Epithelial cell of umbilical artery (primary cell): ENCODE measurements at places on chromosomes 7 and 10. TPM values are rescaled to one million over a fixed set of nuclear protein-coding genes. Genes with fewer than 3 reads are reported as not detected.

The CALML5 gene
- not detected in 2 replicates for total RNA-seq

The SFRP4 gene
- not detected in 2 replicates for total RNA-seq

The ZNF22 gene
- total RNA-seq, result 40.0 and 54.3 TPM in 2 replicates

The XPNPEP1 gene
- total RNA-seq, result 132 and 158 TPM in 2 replicates

The CPVL gene
- total RNA-seq, result not detected in 2 replicates

The MKI67 gene
- 10.7 and 17.5 TPM in 2 replicates for total RNA-seq

The DNAJC2 gene
- 26.1 and 31.5 TPM in 2 replicates for total RNA-seq

The ZCWPW1 gene
- total RNA-seq, result 0.32 and 0.76 TPM in 2 replicates

The MSMB gene
- total RNA-seq, result not detected in 2 replicates

The RTKN2 gene
- total RNA-seq, result 1.2 and 1.3 TPM in 2 replicates

The RHBDD2 gene
- total RNA-seq, result 8.8 and 11.0 TPM in 2 replicates

The NANOS1 gene
- 0.61 and 2.3 TPM in 2 replicates for total RNA-seq

The ITGB8 gene
- total RNA-seq, result 1.4 and 1.9 TPM in 2 replicates

The BTRC gene
- total RNA-seq, result 7.5 and 8.2 TPM in 2 replicates

The SPDYE3 gene
- total RNA-seq, result not detected in 2 replicates

The CDCA7L gene
- total RNA-seq, result 114 and 158 TPM in 2 replicates

The RADIL gene
- 0.32 TPM in 1 of 2 replicates, not detected in the other for total RNA-seq

The PLCE1 gene
- under 0.01 TPM in 2 replicates for total RNA-seq

The ZNF467 gene
- 1.8 and 2.6 TPM in 2 replicates for total RNA-seq

The DLX6 gene
- not detected in 2 replicates for total RNA-seq

The GSAP gene
- 2.9 and 5.9 TPM in 2 replicates for total RNA-seq

The PITX3 gene
- not detected in 2 replicates for total RNA-seq

The AQP1 gene
- total RNA-seq, result 3.6 and 9.3 TPM in 2 replicates

The APBB1IP gene
- total RNA-seq, result not detected in 2 replicates

The DMBT1 gene
- under 0.01 TPM in 1 of 2 replicates, not detected in the other for total RNA-seq

The FAM200A gene
- 5.6 and 6.2 TPM in 2 replicates for total RNA-seq

The C10orf105 gene
- 0.15 TPM in 1 of 2 replicates, not detected in the other for total RNA-seq

The UCN3 gene
- total RNA-seq, result not detected in 2 replicates

The CYCS gene
- 52.3 and 60.9 TPM in 2 replicates for total RNA-seq

The MEOX2 gene
- total RNA-seq, result 3.2 and 34.5 TPM in 2 replicates

The CLEC2L gene
- not detected in 2 replicates for total RNA-seq

The SERPINE1 gene
- 1,622 and 2,149 TPM in 2 replicates for total RNA-seq

The AS3MT gene
- total RNA-seq, result 1.8 and 2.6 TPM in 2 replicates

The PPP1R3C gene
- 1.9 and 5.9 TPM in 2 replicates for total RNA-seq

The HILPDA gene
- 11.1 and 17.9 TPM in 2 replicates for total RNA-seq

The ACBD7 gene
- 1.3 and 4.6 TPM in 2 replicates for total RNA-seq

The CYP3A7 gene
- total RNA-seq, result not detected in 2 replicates

The GIMAP8 gene
- total RNA-seq, result 77.3 and 104 TPM in 2 replicates

The STEAP4 gene
- not detected in 2 replicates for total RNA-seq

The CRHR2 gene
- total RNA-seq, result not detected in 2 replicates

The LIPJ gene
- total RNA-seq, result not detected in 2 replicates
